ENCODE measurements at places on chromosomes 5 and 9. TPM values are rescaled to one million over a fixed set of nuclear protein-coding genes. Genes with fewer than 3 reads are reported as not detected.

DNA sequence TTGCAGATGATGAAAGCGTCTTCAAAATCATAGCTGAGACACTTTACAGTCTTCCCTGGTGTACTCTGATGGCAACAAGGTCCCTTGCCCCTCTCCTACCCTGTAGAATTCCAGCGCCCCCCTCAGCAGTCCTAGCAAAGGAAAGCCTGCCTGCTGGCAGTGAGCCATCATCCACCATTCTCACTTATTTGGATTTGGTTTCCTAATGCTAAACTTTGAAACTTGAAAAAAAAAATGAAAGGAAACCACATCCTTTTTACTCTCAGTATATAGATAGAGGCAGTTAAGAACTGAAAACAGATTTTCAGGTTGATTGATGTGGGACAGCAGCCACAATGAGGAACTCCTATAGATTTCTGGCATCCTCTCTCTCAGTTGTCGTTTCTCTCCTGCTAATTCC, at the start of gene GZMA:
GZMA (plus strand) TSS at position 299 of the 400 bp plus-strand sequence; CDS start at position 336, 37 bp downstream.
- peak within 1 kb of the TSS; percentile 80 for H3K4me3 ChIP-seq
- peaks cover 71% of the 10 kb centered on the region for H3K4me1 ChIP-seq
- no peaks in the 10 kb centered on the region for H3K27me3 ChIP-seq

GRCh38 chr9:127448112-127448805, 2.9 kb downstream of the RPL12 start:
- H3K4me1 ChIP-seq = peaks cover 31% of the 10 kb centered on the region
- peak overlapping the region; percentile 89 for H3K4me3 ChIP-seq

DNA sequence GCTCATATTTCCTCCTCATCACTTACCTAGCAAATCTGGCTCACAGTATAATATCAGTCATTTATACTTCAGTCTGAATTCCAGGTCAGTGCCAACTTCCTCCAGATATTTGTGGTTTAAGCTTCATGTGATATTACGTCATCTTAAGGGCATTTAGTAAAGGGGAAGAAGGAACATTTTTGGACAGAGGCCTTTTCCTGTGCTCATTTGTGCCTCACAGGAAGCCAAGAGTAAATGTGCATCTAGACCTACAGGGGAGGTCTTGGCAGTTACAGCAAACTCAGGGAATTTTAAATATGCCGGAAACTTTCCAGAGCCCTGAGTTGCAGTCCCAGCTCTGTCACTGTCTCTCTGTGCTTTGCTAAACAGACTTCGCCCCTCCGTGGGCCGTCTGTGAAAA, 12.3 kb upstream of the KCNIP1 start:
- H3K27ac ChIP-seq = no peak overlapping the region
- no peaks in the 10 kb centered on the region for H3K36me3 ChIP-seq
- DNase-seq = no peak
- H3K4me1 ChIP-seq = no peaks in the 10 kb centered on the region

GRCh38 chr5:137101544-137101943, 397.6 kb downstream of the SPOCK1 start:
- no peak overlapping the region for H3K4me3 ChIP-seq
- H3K4me1 ChIP-seq = no peaks in the 10 kb centered on the region
- H3K27me3 ChIP-seq = no peaks in the 10 kb centered on the region
- H3K36me3 ChIP-seq = no peaks in the 10 kb centered on the region
- H3K27ac ChIP-seq = no peak overlapping the region

DNA sequence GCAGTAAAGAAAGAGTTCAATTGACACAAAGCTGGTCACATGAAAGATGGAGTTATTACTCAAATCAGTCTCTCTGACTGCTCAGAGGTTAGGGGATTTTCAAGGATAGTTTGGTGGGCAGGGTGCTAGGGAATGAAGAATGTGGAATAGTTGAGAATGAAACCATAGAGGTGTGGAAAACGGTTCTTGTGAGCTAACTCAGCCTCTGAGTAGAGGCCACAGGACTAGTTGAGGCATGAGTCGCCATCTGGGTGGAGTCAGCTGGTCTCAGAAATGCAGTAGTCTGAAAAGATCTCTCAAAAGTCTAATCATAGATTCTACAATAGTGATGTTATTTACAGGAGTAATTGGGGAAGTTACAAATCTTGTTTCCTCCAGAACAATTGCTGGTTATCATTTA, 178.9 kb upstream of the SPEF2 start:
- peaks cover 17% of the 10 kb centered on the region for H3K27me3 ChIP-seq
- H3K4me3 ChIP-seq = no peak overlapping the region
- no peak for DNase-seq
- no peaks in the 10 kb centered on the region for H3K36me3 ChIP-seq
- peaks cover 4% of the 10 kb centered on the region for H3K4me1 ChIP-seq

The SAXO1 gene
- 0.43 TPM for total RNA-seq

The ZNF879 gene
- 7.5 TPM for total RNA-seq

The FAM153A gene
- total RNA-seq = 41.7 TPM
